ENCODE measurements at places on chromosomes 16 and 17. TPM values are rescaled to one million over a fixed set of nuclear protein-coding genes. Genes with fewer than 3 reads are reported as not detected.

DNA sequence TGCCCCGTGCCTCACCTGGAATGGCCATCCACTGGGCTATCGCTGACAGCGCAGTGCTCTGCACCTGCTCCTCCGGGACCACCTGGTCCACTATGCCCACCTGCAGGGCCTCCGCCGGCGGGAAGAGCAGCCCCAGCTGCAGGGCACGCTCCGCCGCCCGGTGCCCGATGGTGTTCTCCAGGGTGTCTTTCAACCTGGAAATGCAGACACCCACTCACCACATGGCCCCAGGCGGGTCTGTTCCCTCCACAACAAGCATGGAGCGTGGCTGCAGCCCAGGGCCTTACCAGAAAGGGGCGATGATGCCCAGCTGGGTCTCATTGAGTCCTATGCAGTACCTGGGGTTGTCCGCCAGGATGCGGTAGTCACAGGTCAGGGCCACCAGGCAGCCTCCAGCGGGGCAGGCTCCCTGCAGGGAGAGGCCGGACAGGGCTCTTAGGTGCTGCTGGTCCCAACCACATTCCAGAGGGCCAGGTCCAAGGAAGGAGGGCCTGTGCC lies 6.8 kb downstream of the DNASE1L2 start:
- no peak for DNase-seq

GRCh38 chr17:18981642-18982424 lies 22.7 kb downstream of the FAM83G start:
- DNase-seq: no peak

SIAH1 gene
- total RNA-seq: 27.2 TPM

KRT33A gene
- not detected for total RNA-seq

Measured in Caco-2 (cell line).